Activated naive CD8-positive, alpha-beta T cell treated with anti-CD3 and anti-CD28 coated beads for 36 hours (primary cell): ENCODE measurements at places on chromosomes 3 and 15. TPM values are rescaled to one million over a fixed set of nuclear protein-coding genes. Genes with fewer than 3 reads are reported as not detected.
A peak's percentile ranks its signal among the peaks of the same experiment; 100 is the strongest.

Gene DAZL
- not detected for total RNA-seq

- no peak for DNase-seq
- H3K27ac ChIP-seq, result no peak overlapping the region
- H3K27me3 ChIP-seq, result peaks cover 7% of the 10 kb centered on the region
- H3K4me1 ChIP-seq, result no peaks in the 10 kb centered on the region
- H3K4me3 ChIP-seq, result no peak overlapping the region
- H3K36me3 ChIP-seq, result no peaks in the 10 kb centered on the region
Observed at GRCh38 chr3:178381555-178381954, 154.7 kb upstream of the KCNMB2 start.

DNA sequence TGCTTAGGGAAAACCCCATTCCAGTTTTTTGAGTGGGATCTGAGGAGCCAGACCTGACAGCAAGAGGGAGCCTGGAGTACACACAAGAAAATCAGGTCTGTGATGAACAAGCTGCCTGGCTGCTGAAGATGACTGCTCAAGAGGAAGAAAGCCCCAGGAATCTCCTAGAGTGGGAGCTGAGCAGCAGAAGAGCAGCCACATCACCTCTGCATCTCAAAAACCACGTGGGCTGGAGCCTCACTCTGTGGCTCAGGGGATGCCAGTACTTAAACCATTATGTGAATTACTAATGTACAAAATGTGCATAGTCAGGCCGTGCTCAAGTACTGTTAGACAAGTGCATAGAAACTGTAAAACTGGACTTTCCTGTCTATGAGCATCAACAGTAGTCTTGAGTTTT, 52.4 kb downstream of the SLC9A9 start:
- no peaks in the 10 kb centered on the region for H3K4me1 ChIP-seq
- no peak for DNase-seq
- H3K27ac ChIP-seq, result no peak overlapping the region
- no peak overlapping the region for H3K4me3 ChIP-seq
- no peaks in the 10 kb centered on the region for H3K27me3 ChIP-seq
- H3K36me3 ChIP-seq, result peaks cover 9% of the 10 kb centered on the region

DNA sequence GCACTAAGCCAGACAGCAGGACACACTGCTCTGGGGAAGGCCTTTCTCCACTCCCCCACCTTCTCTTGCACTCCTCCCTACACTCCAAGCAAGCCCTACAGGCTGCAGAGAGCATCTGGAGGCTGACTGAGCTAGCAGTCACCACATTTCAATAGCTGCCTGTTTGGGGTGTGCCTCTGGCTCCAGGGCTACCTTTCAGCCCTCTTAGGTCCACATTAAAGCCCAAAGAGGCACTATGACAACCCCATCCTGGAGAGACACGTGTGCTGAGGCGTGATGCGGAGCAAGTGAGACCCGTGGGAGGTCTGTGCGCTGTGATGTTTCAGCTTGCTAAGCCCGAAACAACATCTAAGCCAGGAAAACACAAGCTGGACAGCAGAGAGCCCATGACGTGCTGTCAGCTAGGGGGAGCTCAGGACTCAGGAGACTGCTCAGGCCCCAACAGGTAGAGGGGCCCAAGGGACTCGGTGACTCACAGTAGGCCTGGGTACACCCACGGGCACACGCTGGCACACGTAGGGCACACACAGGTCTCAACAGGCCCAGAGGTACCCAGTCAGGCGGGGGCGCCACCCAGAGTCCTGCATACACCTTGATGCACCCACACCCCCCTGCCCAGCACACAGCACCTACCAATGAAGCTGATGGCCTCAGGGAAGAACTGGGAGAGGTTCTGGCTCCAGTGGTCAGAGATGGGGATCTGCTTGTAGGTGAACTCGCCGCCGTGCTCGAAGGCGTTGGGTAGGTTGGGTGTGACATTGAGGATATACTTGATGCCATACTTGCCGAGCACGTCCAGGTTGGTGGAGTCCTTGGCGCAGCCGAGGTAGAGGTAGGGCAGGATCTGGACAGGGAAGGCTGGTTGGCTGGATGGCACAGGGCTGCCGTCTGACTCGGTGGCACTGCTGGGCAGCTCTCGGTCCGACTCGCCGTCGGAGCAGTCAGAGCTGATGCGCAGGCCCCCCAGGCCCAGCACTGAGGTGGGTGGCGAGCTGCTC, 2.8 kb downstream of the DUSP7 start:
- peak overlapping the region; percentile 85 for H3K4me3 ChIP-seq
- peak overlapping the region; percentile 93 for H3K27ac ChIP-seq
- peaks cover 22% of the 10 kb centered on the region for H3K36me3 ChIP-seq
- no peaks in the 10 kb centered on the region for H3K27me3 ChIP-seq

DNA sequence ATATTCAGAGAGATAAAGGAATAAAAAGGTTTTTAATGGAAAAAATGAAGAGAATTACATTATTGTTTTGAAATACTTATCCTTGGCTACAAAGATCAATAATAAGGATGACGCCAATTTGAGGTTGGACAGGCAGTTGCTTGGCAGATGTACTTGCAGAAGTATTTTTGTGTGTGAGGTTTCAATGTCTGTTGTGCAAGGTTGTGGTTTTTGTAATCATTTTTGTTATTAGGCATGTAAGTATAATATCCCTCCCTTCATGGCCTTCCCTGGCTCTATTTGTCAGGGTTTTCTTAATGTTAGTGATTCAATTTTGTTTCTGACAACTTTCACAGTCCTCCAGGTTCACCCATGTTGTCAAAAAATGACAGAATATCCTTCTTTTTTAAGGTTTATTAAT, 105.9 kb downstream of the OTOL1 start:
- H3K27ac ChIP-seq, result no peak overlapping the region
- no peak for DNase-seq
- H3K4me3 ChIP-seq, result no peak overlapping the region
- H3K27me3 ChIP-seq, result no peaks in the 10 kb centered on the region

GRCh38 chr3:45688194-45688881, 858 bp upstream of the SACM1L start:
- H3K36me3 ChIP-seq, result peaks cover 40% of the 10 kb centered on the region
- peaks cover 40% of the 10 kb centered on the region for H3K4me1 ChIP-seq
- H3K27ac ChIP-seq, result peak overlapping the region; percentile 98

Gene ISLR
- not detected for total RNA-seq

GRCh38 chr3:29381595-29381994, 100.7 kb downstream of the RBMS3 start:
- no peaks in the 10 kb centered on the region for H3K27me3 ChIP-seq
- no peak overlapping the region for H3K4me3 ChIP-seq
- DNase-seq, result no peak
- no peaks in the 10 kb centered on the region for H3K36me3 ChIP-seq
- no peak overlapping the region for H3K27ac ChIP-seq

DNA sequence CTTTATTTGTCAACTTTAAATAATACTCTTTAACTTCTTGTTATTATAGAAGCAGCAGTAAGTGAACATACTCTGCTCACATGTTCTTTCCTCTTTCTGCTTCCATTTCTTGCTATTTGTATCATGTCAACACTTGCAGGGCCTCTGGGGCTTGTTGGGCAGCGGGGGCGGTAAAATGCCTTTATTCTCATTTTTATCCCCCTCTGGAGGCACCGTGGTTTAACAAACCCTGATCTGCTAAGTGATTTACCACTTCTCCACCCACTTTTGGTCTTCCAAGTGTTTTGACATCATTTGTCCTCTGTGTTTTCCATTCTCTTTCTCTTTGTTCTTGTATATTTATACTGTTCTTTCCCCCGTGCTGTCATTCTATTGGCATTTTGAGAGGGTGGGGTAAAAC, 33.9 kb downstream of the SCN10A start:
- H3K27ac ChIP-seq, result no peak overlapping the region
- no peaks in the 10 kb centered on the region for H3K36me3 ChIP-seq
- H3K27me3 ChIP-seq, result peaks cover 35% of the 10 kb centered on the region
- no peak overlapping the region for H3K4me3 ChIP-seq
- DNase-seq, result no peak
- no peaks in the 10 kb centered on the region for H3K4me1 ChIP-seq

Gene CCR8
- not detected for total RNA-seq

- no peaks in the 10 kb centered on the region for H3K36me3 ChIP-seq
- no peaks in the 10 kb centered on the region for H3K4me1 ChIP-seq
- no peak for DNase-seq
- H3K4me3 ChIP-seq, result no peak overlapping the region
Observed at GRCh38 chr3:133079621-133080020, 41.4 kb downstream of the TMEM108 start.

Gene ZDHHC3
- 39.5 TPM for total RNA-seq

GRCh38 chr3:168289471-168290008, 193.8 kb upstream of the GOLIM4 start:
- no peaks in the 10 kb centered on the region for H3K27me3 ChIP-seq
- H3K4me1 ChIP-seq, result no peaks in the 10 kb centered on the region
- H3K4me3 ChIP-seq, result no peak overlapping the region
- DNase-seq, result no peak
- H3K36me3 ChIP-seq, result no peaks in the 10 kb centered on the region

DNA sequence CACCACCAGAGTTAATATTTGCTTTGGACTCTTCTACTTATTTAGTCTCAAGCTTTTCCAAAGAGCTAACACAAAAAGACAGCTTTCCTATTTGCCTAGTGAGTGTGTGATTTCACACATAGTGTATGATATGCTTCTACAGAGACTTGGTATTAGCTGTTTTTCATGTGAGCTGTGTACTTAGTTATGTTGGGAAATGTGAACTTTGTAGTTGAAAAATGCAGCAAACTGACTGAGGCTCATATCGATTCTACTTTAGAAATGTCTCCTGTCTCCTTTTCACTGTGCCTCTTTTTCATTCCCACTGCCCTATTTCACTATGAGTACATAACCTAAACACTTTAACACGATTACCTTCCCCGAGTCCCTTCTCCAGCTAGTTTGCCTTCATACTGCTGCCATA, 136.5 kb downstream of the ALCAM start:
- DNase-seq, result no peak
- H3K4me1 ChIP-seq, result no peaks in the 10 kb centered on the region
- no peaks in the 10 kb centered on the region for H3K27me3 ChIP-seq

Gene A4GNT
- total RNA-seq, result not detected

Gene COL6A5
- not detected for total RNA-seq

- peak overlapping the region; percentile 95 for H3K4me3 ChIP-seq
- peak overlapping the region; percentile 91 for H3K27ac ChIP-seq
- H3K4me1 ChIP-seq, result peaks cover 19% of the 10 kb centered on the region
- H3K36me3 ChIP-seq, result peaks cover 8% of the 10 kb centered on the region
- H3K27me3 ChIP-seq, result no peaks in the 10 kb centered on the region
- DNase-seq, result no peak
Observed at GRCh38 chr3:149752788-149753136, 473 bp upstream of the COMMD2 start.

Gene SIDT1
- 18.0 TPM for total RNA-seq

DNA sequence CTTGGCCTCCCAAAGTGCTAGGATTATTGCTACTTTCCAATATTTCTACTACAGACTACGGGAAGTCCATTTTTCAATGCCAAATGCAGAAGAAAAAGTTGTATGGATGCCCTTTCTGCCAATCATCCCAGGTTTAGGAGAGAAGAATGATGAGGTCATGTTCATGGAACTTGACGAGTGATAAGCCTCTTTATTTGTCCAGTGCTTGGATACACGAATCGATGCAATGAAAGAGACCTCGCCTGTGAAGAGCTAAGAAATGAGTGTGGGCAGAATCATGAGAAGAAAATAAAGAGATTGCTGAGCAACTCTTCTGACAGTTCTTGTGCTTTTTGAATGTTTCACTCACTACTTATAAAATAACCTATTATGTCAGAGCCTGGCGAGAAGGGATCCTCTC, 996 bp upstream of the SLC28A1 start:
- no peak for DNase-seq
- no peaks in the 10 kb centered on the region for H3K36me3 ChIP-seq
- no peaks in the 10 kb centered on the region for H3K27me3 ChIP-seq
- H3K4me1 ChIP-seq, result no peaks in the 10 kb centered on the region
- no peak overlapping the region for H3K27ac ChIP-seq

- peak overlapping the region; percentile 96 for H3K4me3 ChIP-seq
- peaks cover 67% of the 10 kb centered on the region for H3K36me3 ChIP-seq
- H3K27ac ChIP-seq, result peak overlapping the region; percentile 100
Observed at GRCh38 chr15:92902737-92903593, 2.8 kb downstream of the CHD2 start.

- H3K4me1 ChIP-seq, result no peaks in the 10 kb centered on the region
- H3K27me3 ChIP-seq, result no peaks in the 10 kb centered on the region
- H3K27ac ChIP-seq, result no peak overlapping the region
- no peak overlapping the region for H3K4me3 ChIP-seq
Observed at GRCh38 chr15:82945326-82945725, 7.2 kb downstream of the HOMER2 start.

Gene CAMP
- not detected for total RNA-seq

DNA sequence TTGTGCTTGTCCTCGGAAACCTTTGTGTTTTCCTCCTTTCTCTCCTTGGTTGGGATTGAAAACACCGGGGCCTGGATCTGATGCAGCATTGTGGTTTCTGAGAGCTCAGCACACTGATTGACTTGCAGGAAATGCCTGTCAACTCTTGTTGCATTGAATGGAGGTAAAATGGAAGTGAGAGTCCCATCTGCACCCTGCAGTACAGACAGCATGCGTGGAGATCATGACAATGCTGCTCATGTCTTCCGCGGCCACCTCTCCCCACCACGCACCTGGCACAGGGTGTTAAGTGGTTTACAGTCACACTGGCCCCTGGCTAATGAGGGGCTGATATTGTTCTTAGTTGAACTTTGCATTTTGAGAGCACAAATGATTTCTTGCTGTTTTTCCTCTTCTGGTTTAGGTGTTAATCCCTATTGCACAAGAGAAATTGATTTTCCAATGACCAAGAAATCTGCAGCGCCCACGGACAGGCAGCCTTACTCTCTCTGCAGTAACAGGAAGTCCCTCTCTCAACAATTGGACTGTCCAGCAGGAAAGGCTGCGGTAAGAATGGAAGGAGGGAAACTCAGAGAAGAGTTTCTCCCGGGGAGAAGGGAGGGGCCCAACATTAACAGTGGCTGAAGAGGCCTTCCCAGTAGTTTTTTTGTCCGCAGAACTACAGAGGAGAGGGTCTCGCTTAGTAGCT, 58.5 kb downstream of the STARD5 start:
- DNase-seq, result no peak
- no peak overlapping the region for H3K27ac ChIP-seq
- H3K27me3 ChIP-seq, result no peaks in the 10 kb centered on the region
- H3K4me3 ChIP-seq, result peak overlapping the region; percentile 68

- H3K4me1 ChIP-seq, result peaks cover 27% of the 10 kb centered on the region
- DNase-seq, result no peak
- no peaks in the 10 kb centered on the region for H3K27me3 ChIP-seq
- no peak overlapping the region for H3K4me3 ChIP-seq
- no peak overlapping the region for H3K27ac ChIP-seq
Observed at GRCh38 chr3:111989061-111989678, 9.6 kb upstream of the TAGLN3 start.

Gene CCR3
- not detected for total RNA-seq

Gene DAPK2
- total RNA-seq, result 0.29 TPM

Gene SCG3
- not detected for total RNA-seq

Gene GOLGA8G
- not detected for total RNA-seq
